ENCODE measurements at places on chromosomes 12 and 14.

GRCh38 chr14:49640540-49641417 is 5.7 kb upstream of the DNAAF2 start:
- no peak for DNase-seq

DNA sequence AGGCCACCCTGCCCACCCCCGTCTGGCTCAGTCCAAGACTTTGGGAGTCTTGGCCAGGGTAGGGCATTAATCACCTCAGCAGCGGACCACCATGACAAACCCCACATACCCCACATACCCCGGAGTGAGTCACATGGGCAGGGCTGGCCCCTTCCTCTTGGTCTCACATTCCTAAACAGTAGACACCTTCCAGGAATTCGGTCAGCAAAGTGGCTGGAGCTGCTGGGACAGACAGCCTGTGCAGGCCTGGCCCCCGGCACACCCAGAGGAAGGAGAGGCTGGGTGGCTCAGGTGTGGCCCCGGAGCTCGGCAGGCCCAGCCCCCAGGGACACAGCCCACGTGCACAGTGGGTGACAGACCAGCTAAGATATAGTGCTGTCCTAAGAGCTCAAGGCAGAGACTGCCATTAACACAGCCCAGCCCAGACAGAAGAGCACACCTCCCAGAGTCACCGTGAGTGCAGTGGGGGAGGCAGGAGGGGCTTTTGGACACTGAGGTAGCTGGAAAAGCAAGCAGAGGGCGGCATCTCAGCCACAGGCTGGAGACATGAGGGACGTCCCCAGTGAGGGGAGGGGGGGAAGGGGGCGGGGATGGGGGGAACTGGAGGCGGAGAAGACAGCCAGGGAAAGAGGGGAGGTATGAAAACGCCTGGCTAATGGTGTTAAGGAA is 24.0 kb downstream of the CCDC85C start:
- no peak for DNase-seq

DNA sequence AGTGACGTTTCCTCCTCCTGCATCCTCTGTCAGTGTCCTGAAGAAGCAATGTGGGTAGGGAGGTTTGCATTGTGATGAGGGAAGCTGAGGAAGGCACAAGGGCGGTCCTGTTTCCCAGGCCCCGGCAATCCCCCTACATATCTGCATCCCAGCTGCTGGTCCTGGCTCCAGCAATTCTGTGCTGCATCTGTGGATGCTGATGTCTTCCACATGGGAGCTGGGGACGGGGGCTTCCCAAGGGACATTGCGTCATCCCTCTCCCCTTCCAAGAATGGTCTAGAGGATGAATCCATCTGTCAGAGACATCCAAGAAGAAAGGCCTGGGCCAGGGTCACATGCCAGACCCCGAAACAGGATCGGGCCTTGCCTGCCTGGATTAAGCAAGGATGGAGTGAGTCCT is 52.1 kb downstream of the TSPAN11 start:
- DNase-seq, result no peak

DNA sequence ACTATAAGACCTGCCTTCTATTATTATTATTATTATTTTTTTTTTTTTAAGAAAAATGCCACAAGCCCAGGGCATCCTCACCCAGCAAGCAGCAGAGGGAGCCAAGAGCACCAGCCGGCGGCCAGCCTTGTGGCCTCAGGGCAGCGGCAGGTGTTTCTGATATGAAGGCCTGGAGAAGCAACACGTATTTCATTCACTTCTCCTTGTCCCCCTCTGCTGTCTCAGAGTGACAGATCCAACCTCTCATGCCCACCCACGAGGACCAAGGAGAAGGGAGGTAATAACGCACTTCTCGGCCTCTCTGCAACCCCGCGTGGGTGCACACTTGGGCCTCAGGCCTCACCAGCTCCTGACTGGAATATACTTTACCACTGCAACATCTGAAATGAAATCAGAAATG is 25.4 kb downstream of the CDC42BPB start:
- no peak for DNase-seq

DNA sequence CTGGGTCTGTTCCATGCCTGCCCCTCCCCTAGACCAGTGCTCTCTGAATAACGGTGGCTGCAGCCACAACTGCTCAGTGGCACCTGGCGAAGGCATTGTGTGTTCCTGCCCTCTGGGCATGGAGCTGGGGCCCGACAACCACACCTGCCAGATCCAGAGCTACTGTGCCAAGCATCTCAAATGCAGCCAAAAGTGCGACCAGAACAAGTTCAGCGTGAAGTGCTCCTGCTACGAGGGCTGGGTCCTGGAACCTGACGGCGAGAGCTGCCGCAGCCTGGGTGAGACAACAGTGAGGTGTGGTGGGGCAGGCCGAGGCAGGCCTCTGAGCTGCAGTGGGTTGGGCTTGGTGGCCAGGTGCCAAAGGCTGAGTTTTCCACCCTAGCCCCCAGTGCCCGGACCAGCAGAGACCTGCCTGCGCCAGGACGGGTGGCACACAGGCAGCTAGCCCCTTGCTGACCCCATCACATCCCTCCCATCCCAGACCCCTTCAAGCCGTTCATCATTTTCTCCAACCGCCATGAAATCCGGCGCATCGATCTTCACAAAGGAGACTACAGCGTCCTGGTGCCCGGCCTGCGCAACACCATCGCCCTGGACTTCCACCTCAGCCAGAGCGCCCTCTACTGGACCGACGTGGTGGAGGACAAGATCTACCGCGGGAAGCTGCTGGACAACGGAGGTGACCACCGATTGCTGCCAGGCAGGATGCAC is 28.2 kb upstream of the LRP1-AS start:
- peak; percentile 38 for DNase-seq

GRCh38 chr12:91618281-91618680 is 435.7 kb upstream of the DCN start:
- DNase-seq, result no peak

DNA sequence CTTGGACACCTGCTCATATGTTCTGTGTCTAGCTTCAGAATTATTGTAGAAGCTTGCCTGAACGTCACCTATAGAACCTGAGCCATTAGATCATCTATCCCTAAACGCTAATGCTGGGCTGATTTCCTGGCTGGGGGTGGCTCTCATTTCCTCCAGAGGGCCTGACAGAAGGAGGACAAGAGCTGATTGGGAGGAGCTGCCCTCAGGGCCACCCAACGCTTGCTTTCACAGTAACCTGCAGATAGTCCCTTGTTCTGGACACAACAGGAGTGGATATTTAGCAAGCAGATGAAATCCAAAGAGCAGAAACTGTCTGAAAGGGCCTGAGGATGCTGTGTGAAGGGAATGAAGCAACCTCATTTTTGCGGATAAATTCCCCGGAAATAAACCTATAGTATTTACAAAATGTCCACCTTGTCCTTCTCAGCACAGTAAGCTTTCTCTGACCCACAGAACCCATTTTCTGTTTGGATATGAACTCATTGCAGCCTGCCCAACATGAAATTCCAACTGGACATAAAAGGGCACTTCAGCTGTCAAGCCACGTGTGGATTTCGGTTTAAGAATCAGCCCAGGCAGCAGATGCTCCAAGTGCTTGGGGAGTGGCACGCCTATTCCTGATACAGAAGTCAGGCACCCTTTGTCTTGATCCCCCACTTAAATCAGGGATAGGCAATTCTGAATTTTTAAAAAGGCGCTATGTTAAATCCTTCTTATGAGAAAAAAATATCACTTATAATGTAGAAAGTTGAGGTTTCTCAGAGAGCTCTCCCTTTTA is 32.8 kb upstream of the TUBA1C start:
- DNase-seq, result no peak

- DNase-seq, result no peak
Observed at GRCh38 chr14:30607156-30607780, 14.9 kb upstream of the SCFD1 start.

GRCh38 chr12:108640802-108641445 is 7.2 kb upstream of the SELPLG start:
- no peak for DNase-seq

DNA sequence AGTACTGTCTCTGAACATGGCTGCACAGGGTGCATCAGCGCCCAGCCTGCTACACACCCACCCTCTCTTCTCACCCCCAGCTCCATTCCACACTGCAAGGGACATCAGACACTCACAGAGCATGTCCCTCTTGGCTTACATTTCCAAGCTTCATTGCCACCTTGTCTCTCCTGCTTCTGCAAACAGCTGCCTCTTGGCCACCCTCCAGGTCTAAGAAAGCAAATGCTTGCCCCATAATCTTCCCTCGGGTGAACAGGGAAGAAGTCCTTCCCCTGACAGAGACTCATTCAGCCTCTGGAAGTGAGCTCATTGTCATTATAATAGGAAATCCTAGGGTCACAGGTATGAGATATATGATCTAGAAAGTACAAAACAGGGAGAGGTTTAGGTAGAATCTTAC is 505.2 kb downstream of the RMST start:
- DNase-seq, result no peak

- DNase-seq, result no peak
Observed at GRCh38 chr12:116423094-116423493, 136.1 kb upstream of the MAP1LC3B2 start.

GRCh38 chr12:12182703-12183365 is 84.0 kb downstream of the LRP6 start:
- DNase-seq, result no peak

GRCh38 chr14:53953828-53954550 is 2.6 kb downstream of the BMP4 start:
- DNase-seq, result no peak

GRCh38 chr14:53858345-53858684 is 98.3 kb downstream of the BMP4 start:
- no peak for DNase-seq

GRCh38 chr12:91219511-91219910 is 36.9 kb upstream of the DCN start:
- DNase-seq, result no peak

DNA sequence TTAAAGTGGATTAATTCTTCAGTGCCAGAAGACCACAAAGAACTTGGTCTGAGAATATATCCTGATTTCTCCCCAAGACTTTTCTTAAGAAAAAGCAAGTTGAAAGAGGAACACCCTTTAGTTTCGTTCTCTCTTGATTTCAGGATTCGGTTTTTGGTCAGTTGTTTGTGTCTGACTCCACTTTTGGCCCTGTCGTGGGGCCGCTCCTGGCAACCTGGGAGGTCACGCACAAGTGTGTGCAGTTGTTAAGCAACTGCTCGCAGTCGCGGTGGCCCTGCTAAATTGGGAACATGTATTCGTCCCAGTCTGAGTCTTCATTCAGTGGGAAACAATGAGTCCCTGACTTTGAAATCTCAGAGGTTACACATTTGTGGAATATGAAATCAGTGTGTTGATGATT is 68.7 kb downstream of the RGS6 start:
- DNase-seq, result no peak

- no peak for DNase-seq
Observed at GRCh38 chr14:49991491-49991890, 98.6 kb downstream of the ARF6 start.

DNA sequence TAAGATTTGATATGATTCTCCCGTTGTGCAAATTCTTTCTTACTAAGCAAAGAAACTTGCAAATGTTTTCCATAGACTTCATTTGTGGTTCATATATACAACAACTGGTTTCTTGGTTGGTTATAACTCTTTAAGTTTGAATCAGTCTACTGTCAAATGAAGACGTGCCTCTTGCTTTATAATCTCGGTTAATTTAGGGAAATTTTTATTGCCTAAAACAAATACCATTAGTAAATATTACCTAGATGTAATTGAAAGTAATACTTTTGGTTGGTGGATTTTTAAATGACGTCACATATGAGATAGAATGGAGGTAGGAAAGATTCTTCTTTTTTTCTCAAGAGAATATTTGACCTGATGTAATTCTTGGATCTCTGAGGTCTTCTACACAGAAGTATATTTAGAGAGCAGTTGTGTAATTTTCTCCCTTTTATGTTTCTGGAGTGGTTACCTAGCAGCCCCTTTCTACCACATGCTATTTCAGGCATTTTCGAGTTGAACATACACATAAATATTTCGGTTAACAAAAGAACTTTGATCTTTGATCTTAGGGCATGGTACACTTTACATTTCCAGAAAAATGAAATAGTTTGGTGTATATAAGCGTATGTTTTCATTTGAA is 1.7 kb downstream of the ATF7IP start:
- peak; percentile 13 for DNase-seq

DNA sequence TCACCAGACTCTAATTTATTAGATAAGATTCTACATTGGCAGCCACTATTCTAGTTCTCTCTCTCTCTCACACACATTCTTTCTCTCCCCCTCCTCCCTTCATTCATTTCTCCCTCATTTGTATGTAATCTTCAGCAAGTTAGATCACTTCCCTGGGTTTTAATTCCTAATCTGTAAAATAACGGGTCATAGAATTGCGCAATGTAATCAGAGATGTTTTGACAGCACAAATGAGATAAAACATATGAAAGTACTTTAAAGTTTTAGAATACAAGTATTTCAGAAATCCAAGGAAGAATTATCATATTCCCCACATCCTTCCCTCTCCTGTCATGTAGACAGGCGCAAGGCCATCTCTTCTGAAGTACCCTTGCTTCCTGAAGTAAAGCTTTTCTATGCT is 21.7 kb downstream of the STYK1 start:
- DNase-seq, result no peak

DNA sequence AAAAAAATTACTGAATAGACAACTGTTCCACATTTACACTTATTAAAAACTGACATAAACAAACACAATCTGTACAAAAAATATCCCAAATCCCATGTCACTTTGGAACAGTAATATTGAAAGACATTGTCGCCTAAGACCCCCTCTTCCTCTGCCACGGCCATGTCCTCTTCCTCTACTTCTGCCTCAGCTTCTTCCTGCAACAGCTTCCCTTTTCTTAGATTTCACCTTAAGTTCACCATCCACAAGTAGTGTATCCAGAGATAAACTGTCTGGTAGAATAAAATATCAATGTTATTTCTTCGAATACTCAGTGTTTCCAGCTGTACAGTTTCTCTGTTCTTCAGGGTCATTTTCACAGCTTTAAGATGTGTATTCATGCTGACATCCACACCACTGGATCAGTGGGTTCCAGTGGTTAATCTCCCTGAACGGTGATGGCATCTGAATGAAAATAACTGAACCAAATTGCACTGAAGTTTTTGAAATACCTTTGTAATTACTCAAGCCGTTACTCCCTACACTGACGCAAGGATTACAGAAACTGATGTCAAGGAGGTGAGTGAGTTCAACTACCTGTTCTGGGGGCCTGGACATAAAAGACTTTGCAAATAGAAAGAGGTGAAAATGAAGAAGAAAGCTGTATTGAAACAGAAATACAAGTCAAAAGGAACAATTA is 208.5 kb downstream of the C12orf50 start:
- no peak for DNase-seq

DNA sequence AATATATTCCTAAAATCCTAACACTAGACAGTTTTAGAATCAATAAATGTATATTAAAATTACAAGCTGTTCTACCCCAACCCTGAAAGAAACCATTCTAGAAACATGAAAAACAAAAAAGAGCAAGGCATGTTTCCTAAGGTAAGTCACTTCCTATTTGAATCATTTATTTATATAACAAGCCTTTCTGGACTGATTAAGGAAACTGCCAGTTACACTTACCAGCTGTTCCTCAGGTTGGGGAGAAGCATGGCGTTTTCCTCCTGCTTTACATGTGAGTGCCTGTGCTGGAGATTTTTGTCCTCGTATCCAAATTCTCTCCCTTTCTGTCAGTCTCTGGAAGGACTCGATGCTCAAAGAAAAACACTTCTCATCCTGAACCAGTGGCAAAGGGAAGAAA is 183.3 kb downstream of the EFCAB11 start:
- DNase-seq, result no peak
